Sigmoid colon (tissue), 7 donors: ENCODE measurements at places on chromosomes 2 and 18. TPM values are rescaled to one million over a fixed set of nuclear protein-coding genes. Genes with fewer than 3 reads are reported as not detected.

Gene CD8B
- polyA plus RNA-seq, result 1.2 TPM

Gene ANKRD29
- 4.2 TPM for polyA plus RNA-seq

Gene MFF
- polyA plus RNA-seq, result 72.1 TPM

Gene ACKR3
- 11.4 TPM for polyA plus RNA-seq

Gene TEKT4
- not detected for polyA plus RNA-seq

Gene MC2R
- not detected for polyA plus RNA-seq

Gene MTX2
- 45.8 TPM for polyA plus RNA-seq

Gene G6PC2
- 0.60 TPM for polyA plus RNA-seq

Gene EHD3
- 0.60 TPM for polyA plus RNA-seq

Gene CRYBA2
- polyA plus RNA-seq, result 10.8 TPM

Gene GPR55
- polyA plus RNA-seq, result 1.4 TPM

Gene DSG1
- not detected for polyA plus RNA-seq

Gene PUM2
- polyA plus RNA-seq, result 36.8 TPM

Gene DHRS9
- 107 TPM for polyA plus RNA-seq

Gene VWA3B
- 1.2 TPM for polyA plus RNA-seq

Gene BOK
- polyA plus RNA-seq, result 8.4 TPM

Gene SMYD1
- under 0.01 TPM for polyA plus RNA-seq

Gene SRD5A2
- polyA plus RNA-seq, result not detected

Gene GTF3C2
- 31.9 TPM for polyA plus RNA-seq

Gene KCNK3
- polyA plus RNA-seq, result under 0.01 TPM

Gene SCYGR7
- not detected for polyA plus RNA-seq

Gene EMX1
- 0.71 TPM for polyA plus RNA-seq

Gene AQP12B
- polyA plus RNA-seq, result 1.2 TPM

Gene KCNG2
- not detected for polyA plus RNA-seq

Gene ADNP2
- 4.9 TPM for polyA plus RNA-seq

Gene EML6
- 0.46 TPM for polyA plus RNA-seq

Gene TBC1D8
- polyA plus RNA-seq, result 15.7 TPM

Gene EGR4
- not detected for polyA plus RNA-seq

Gene SLC9A4
- not detected for polyA plus RNA-seq

Gene SLC19A3
- polyA plus RNA-seq, result 4.6 TPM

Gene CSRNP3
- 1.8 TPM for polyA plus RNA-seq

Gene LONRF2
- polyA plus RNA-seq, result under 0.01 TPM

Gene MPP4
- 0.06 TPM for polyA plus RNA-seq

Gene MYOM1
- polyA plus RNA-seq, result 11.1 TPM

Gene FBXO15
- polyA plus RNA-seq, result not detected

Gene SFT2D3
- 1.4 TPM for polyA plus RNA-seq

Gene DNAH7
- polyA plus RNA-seq, result 0.57 TPM

Gene ELOA2
- not detected for polyA plus RNA-seq

Gene ST8SIA3
- polyA plus RNA-seq, result not detected

Gene NXPH2
- not detected for polyA plus RNA-seq

Gene C1QL2
- polyA plus RNA-seq, result not detected

Gene MDH1B
- not detected for polyA plus RNA-seq

Gene ANKRD62
- 0.03 TPM for polyA plus RNA-seq

Gene ANTXR1
- 28.8 TPM for polyA plus RNA-seq
